ENCODE measurements at places on chromosomes 13 and 19. TPM values are rescaled to one million over a fixed set of nuclear protein-coding genes. Genes with fewer than 3 reads are reported as not detected.

- DNase-seq: no peak
Observed at GRCh38 chr19:31147234-31147633, 202.0 kb downstream of the TSHZ3 start.

GRCh38 chr13:28658796-28659620, at the start of gene POMP:
POMP (plus strand) TSS chr13:28659130; CDS start chr13:28659185, 55 bp downstream.
- peak; percentile 95 for DNase-seq

- DNase-seq: no peak
Observed at GRCh38 chr13:109654341-109655205, 131.8 kb downstream of the IRS2 start.

The XAB2 gene
- 29.9 TPM for total RNA-seq

The ZNF284 gene
- 5.0 TPM for total RNA-seq

DNA sequence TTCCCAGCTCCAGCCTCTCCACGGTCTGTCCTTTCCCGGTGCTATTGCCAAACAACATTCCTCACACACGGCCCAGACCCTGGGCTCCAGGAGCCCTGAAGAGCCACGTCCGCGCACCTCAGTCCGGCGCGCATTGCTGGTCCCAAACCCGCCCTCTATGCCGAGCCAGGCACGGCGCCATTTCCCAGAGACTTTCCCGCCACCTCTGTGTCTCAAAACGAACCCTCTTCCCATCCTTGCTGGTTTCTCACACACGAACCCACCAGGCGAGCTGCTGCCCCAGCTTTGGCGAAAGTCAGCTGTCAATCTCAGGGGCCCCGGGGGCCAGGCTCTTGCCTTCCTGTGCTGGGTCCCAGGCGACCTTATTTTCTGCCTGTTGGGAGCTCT, 28.0 kb upstream of the F7 start:
- DNase-seq: no peak

The PPAN gene
- total RNA-seq: 30.3 TPM

GRCh38 chr19:34957830-34958751, 5.9 kb downstream of the ZNF792 start:
- DNase-seq: no peak
